ENCODE measurements at places on chromosomes 5 and 9.

DNA sequence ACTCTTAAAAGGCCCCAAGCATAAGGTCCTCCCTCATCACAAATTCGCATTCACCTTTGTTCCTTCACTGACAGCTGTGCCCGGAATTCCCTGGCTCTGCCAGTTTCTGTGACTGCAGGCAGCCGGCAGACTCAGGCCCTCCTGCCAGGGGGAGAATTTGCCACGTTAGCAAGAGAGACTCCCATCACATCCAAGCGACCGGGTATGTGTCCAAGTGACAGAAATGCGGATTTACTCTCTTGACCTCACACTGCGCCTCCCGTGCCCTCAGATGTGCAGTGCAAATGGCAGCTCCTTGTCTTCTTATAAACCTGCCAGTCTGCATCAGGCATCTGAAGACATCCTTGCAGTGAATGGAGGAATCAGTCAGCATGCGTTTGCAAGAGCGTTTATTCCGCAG is 187.1 kb upstream of the WWC1 start:
- no peak for DNase-seq

- no peak for DNase-seq
Observed at GRCh38 chr5:103541569-103541968, 21.0 kb downstream of the NUDT12 start.

- DNase-seq, result no peak
Observed at GRCh38 chr5:102294886-102295395, 1.1 kb downstream of the SLCO4C1 start.

DNA sequence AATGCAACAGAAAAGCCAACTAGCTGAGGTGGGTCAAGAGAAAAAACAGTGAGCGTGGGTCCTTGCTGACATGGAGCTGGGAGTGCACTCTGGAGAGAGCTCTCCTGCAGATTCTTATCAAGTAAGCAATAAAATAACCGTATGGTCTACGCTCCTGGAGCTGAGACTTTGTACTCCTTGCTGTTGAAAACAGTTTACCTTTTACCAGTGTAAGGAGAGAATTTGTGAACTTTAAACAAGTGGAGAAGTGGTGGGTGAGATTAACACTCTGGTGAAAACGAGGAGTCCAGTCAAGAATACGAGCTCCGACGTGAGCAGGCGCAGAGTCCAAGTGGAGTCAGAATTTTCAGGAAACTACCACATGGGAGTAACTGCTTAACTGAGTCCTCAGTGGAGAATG is 156.1 kb upstream of the ERCC6L2 start:
- DNase-seq, result no peak

DNA sequence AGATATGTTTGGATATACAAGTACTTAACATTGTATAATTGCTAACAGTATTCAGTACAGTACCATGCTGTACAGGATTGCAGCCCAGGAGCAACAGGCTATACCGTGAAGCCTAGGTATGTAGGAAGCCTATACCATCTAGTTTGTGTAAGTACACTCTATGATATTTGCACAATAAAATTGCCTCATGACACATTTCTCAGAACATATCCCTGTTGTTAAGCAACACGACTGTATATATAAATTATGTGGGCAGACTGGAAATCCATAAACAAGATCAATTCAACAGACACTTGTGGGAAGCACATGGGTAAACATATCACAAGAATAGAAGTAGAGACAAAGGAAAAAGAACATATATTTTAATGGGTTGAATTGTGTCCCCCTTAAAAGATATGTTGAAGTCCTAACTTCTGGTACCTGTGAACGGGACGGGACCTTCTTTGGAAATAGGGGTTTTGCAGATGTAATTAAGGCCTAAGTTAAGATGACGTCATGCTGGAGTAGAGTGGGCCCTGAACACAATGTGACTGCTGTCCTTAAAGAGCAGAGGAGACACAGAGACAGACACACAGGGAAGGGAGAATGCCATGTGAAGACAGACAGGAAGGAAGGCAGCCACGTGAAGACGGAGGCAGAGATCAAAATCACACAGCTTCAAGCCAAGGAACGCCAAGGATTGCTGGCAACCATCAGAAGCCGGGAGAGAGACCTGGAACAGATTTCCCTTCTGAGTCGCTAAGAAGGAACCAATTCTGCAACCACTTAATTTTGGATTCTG is 76.3 kb downstream of the SCAI start:
- no peak for DNase-seq

DNA sequence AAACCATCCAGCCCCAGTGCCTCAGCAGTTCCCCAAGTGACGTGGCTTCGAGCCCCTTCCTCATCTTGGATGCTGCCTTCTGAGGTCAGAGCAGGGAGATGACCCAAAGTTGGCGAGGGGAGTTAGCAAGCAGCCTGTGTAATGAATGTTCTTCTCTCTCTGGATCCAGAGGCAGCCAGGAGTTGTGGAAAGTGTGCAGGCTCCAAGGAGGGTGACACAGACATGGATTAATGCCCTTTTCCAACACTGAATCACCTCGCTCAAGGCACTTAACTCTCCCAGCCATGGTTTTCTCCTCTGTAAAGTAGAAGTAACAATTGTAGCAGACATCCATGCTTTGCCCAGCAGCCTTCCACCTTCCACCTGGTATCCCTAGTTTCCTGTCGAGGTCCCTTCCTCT is 64.6 kb upstream of the HAND1 start:
- DNase-seq, result no peak

DNA sequence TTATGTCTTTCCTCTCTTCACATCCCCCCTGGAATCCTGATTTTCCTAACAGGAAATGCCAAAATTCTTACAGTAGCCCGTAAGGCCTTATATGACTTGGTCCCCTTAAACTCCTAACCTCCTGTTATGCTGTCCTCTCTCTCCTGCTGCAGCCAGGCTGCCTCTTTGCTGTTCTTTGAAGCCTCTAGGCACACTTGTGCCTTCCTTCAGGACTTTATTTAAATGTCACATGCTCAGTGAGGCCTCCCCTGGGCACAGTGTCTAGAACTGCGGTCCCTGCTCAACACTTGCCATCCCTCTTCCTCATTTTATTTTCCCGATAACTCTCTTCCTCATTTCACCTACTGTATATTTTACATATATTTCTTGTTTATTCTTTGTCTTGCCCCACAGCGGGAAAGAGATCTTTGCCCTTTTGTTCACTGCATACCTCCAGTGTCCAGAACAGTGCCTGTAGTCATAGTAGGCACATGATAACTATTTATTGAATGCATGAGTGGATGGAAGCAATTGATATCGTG is 5.5 kb upstream of the SHB start:
- DNase-seq, result no peak

GRCh38 chr9:19162956-19163355 is 35.7 kb upstream of the PLIN2 start:
- DNase-seq, result no peak

DNA sequence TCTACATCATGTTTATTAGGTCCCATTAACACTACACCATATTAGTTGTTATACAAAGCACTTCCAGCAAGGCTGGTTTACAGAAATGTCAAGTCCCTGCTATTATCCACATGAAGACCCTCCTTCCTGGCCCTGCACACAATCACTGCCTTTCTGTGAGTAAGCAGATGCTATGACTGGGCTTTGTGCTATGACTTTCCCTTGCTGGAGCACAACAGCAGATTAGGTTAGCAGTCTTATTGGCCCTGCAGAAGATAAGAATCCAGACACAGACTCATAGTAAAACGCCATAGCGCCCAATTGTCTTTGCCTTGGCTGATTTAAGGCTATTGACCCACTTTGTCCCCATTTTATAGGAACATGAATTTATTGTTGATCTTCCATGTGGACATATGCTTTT is 228.9 kb upstream of the ACTBL2 start:
- no peak for DNase-seq

DNA sequence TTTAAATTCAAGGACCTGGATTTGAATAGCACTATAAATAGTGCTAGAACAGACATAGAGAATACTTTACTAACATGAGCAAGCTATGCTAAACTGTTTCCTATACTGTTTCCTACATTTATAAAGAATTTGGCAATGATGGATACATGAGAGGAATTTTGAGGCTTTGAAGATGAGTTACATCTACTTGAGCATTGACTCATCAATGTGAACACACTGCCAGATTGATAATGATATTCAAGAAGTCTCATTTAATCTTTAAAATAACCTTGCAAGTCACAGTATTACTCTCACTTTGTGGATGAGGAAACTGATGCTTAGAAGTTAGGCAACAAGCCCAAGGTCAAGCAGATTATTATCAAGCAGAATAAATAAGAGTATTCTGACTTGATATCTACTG is 281.9 kb downstream of the DNAH5 start:
- DNase-seq, result no peak

DNA sequence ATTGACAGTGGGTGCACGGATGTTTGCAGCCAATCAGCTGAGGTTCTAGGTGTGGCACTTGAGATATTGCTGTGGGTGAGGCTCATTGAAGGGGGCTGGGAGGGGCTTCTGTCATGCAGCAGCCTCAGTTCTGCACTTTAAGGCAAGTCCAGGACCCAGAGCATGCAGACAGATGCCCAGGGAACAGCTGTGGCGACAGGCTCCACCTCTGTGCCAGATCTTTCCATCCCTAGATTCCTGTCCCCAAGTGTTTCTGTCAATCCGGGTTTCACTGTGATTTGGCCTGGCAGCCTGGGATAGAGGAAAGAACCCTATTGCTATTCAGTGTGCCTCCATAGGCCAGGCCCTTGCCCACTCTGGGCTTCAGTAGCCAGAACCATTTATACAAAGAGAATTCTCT is 20.8 kb upstream of the CERCAM start:
- no peak for DNase-seq

DNA sequence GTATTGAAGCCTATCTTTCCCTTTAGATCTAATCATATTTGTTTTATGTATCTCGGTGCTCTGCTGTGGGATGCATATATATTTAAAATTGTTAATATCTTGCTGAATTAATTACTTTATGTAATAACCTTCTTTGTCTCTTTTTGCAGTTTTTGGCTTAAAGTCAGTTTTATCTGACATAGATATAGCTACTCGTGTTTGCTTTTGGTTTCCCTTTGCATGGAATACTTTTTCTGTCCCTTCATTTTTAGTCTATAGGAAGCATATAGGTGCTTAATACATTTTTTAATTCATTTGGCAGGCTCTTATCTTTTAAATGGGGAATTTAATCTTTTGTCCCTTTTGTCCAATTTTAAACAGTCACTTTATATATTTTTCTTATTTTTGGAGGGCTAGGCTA is 360.6 kb upstream of the PRR16 start:
- no peak for DNase-seq

GRCh38 chr5:149445739-149446369 is 66.8 kb upstream of the IL17B start:
- no peak for DNase-seq

- no peak for DNase-seq
Observed at GRCh38 chr5:63211448-63212132, 633.0 kb downstream of the LRRC70 start.

GRCh38 chr5:126339215-126339805 is 83.9 kb upstream of the GRAMD2B start:
- DNase-seq, result peak; percentile 47

- no peak for DNase-seq
Observed at GRCh38 chr5:157956271-157956885, 97.4 kb upstream of the CLINT1 start.

DNA sequence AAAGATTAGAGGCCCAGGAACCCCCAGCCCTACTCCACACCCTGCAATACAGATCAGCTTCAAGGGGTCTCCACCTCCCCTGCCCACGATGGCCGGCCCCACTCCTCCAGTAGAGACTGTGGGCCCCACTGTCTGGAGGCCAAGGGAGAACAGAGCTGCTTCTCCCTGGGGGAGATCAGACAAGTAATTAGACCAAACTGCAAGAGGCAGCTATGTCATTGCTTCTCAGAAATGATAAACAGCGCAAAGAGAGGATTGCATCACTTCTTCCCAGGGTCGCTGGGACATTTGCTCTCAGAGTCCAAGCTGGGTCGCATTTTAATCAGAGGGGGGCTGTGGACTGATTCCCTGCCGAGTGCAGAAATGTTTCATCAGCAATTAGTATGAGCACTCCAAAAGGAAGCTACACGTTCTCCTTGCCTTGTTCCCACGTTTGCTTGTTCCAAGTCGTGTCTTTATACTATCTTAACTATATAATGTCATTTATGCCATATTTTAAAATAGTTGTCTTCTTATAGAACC is 59.9 kb downstream of the ROPN1L start:
- no peak for DNase-seq

- DNase-seq, result peak; percentile 45
Observed at GRCh38 chr5:65721050-65721719, 724 bp downstream of the SGTB start.

GRCh38 chr5:102529031-102529430 is 30.2 kb upstream of the SLCO6A1 start:
- no peak for DNase-seq

DNA sequence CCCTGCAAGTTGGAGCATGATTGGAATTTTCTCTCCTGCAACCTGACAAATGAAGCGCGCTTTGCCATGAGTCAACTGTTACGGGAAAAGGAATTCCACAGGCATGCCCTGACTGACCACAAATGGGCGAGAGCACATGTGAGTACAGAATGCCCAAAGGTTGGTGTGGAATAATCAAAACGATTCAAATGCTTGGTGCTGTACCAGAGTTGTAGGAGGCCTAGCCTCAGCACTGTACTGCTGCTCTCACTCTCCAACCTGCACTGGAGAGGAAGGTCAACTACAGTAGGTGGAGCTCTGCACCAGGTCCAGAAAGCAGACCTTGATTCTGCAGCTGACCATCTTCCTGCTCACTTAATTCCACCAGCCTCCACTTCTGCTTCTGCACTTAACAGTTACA is 406.9 kb upstream of the ACTBL2 start:
- DNase-seq, result no peak

Data from germinal center (tissue), 1 donor.